Epithelial cell of umbilical artery (primary cell): ENCODE measurements at places on chromosomes 12 and 14. TPM values are rescaled to one million over a fixed set of nuclear protein-coding genes. Genes with fewer than 3 reads are reported as not detected.

The ANKLE2 gene
- 51.2 and 53.9 TPM in 2 replicates for total RNA-seq

The GUCY2C gene
- total RNA-seq = not detected in 2 replicates

The SERPINA1 gene
- total RNA-seq = not detected in 2 replicates

The ZDHHC22 gene
- total RNA-seq = under 0.01 TPM in 1 of 2 replicates, not detected in the other
